ENCODE measurements at places on chromosomes 2 and 18.

DNA sequence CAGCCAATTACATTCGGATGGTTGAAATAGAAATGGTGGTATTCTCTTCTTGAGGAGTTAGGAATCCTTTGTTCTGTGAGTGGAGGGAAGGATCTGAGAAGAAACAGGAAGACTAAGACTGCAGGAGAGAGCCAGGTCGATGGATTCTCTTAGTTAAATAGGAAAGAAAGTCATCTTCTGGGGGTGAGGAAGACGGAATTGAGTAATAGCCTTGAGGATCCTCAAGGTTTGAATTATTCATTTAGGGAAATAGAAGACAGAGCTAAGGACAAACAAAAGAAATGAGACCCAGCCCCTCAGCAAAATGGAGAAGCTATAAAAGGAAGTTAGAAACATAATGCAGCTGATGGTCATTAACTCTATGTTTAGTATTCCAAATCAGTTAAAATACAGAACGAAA is 1.8 kb downstream of the LAPTM4A start:
- no peak for DNase-seq

DNA sequence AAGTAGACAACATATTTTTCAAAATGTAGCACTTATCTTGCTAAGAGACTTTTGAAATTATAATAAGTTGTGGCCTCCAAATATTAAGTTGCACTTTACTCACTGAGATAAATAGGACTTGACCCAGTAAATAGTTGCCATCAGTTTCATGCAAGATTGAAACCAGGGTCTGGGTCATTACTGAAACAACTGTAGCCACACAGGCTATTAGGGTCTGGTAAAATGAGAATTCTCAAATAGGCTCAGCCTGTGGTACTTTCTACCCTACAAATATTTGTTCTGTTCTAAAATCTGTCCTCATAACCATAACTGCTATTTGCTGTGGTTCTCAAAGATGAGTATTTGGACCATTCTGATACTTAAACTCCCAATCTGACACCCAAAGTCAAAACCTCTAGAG is 115.4 kb upstream of the STK17B start:
- no peak for DNase-seq

DNA sequence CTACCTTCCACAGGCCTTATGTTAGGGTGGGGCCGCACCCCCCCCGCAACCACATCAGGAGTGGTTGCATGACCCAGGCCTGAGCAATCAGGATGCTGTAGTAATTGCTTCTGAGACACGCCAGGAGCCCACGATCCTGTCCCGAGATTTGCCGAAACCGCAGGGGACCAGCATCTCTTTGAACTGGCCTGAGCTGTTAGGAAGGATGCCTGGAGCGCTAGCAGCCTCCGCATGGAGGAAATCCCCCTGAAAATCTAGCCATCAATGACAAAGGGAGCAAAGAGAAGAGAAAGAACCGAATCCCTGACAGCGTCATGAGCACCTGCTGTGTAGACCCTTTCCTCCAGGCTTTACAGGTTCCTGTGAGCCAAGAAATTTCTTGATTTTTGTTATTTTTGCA is 8.7 kb upstream of the TEX44 start:
- DNase-seq = no peak

GRCh38 chr2:150156415-150156814 is 331.1 kb downstream of the RND3 start:
- no peak for DNase-seq

- DNase-seq = no peak
Observed at GRCh38 chr18:10055125-10055750, 141.4 kb downstream of the VAPA start.

- DNase-seq = no peak
Observed at GRCh38 chr2:176149481-176149938, 1.8 kb upstream of the HOXD4 start.

- no peak for DNase-seq
Observed at GRCh38 chr2:27891673-27892105, 1.2 kb downstream of the BABAM2 start.

DNA sequence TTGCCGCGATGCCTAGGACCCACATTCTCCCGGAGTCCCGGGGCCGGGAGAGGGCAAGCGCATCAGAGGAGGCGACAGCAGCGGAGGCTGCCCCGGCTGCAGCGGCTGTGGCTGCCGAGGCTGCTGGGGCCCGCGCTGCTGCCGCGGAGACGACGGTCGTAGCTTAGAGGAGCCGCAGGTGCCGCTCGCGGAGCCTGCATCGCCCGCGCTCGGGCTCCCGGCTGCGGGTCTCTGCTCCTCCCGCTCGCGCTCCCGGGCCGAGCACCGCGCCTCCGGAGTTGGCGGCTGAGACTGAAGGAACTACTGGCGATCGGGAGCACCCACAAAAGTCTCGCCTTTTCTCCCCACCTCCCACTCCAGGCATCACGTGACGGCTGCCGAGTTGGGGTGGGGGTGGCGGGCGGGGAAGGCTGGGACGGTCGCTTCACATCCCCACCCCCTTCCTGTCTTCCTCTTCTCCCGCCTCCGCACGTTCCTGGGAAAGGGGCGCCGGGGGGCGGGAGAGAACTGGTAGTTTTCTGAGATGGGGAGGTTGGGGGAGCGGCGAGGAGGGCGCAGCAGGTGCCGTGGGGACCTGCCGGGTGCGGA is at the start of gene LYPD1:
Gene LYPD1 (minus strand): TSS at position 298 of the 588 bp plus-strand sequence. CDS start 273 bp downstream, at position 25.
- no peak for DNase-seq

DNA sequence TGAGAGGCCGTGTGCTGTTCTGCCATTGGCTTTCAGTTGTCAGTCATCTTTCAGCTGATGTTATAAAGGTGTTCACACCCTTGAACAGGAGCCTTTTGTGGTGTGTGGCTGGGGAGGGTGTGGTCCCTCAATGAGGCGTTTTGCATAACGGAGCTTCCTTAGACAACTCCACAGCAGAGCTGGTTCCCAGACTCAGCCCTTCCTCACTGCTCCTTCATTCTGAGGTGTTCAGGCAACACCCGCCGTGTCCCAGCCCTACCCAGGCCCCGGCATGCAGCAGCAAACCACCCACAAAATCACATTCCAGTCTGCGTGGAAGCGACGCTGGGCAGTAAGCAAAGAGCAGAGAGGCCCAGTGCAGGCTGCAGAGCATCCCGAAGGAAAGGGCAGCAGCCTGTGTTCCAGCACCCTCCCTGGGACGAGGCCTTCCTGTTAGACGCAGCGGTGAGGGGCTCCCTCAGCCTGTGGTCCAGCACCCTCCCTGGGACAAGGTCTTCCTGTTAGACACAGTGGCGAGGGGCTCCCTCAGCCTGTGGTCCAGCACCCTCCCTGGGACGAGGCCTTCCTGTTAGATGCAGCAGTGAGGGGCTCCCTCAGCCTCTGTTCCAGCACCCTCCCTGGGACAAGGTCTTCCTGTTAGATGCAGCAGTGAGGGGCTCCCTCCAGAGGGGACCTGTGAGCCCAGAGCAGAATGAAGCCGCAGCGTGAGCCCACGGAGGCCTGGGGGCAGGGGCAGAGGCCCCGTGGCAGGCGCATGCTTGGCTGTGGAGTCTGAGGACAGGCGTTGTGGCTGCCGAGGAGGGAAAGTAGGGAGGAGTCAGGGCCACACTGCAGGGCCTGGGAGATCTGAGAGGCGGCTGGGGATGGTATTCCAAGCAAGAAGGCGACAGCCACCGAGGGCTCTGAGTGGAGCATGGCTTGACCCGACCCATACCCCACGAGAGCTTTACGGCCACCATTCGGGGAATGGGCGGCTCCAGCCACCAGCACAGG is 201.8 kb upstream of the HDAC4 start:
- DNase-seq = no peak

GRCh38 chr2:2597712-2598111 is 266.6 kb upstream of the MYT1L start:
- DNase-seq = no peak

DNA sequence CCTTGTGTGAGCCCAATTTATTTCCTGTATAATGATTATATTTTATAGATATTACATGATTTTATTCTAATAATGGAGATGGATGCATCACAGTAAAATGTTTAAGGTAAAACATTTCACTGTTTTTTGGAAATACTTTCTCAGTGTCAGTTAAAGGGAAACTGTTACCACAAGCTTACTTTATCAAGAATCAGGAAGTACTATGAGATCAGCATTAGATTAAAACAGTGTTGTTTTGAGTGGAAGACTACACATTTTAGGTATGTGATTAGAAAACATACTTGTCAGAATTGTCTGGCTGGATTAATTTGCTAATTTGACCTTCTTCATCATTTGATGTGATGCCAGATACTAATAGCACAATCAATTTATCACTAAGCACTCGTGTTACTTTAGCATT is at the start of gene HRH4:
Gene HRH4 (plus strand): TSS at position 250 of the 400 bp plus-strand sequence. CDS start 92 bp downstream, at position 342.
- DNase-seq = no peak

DNA sequence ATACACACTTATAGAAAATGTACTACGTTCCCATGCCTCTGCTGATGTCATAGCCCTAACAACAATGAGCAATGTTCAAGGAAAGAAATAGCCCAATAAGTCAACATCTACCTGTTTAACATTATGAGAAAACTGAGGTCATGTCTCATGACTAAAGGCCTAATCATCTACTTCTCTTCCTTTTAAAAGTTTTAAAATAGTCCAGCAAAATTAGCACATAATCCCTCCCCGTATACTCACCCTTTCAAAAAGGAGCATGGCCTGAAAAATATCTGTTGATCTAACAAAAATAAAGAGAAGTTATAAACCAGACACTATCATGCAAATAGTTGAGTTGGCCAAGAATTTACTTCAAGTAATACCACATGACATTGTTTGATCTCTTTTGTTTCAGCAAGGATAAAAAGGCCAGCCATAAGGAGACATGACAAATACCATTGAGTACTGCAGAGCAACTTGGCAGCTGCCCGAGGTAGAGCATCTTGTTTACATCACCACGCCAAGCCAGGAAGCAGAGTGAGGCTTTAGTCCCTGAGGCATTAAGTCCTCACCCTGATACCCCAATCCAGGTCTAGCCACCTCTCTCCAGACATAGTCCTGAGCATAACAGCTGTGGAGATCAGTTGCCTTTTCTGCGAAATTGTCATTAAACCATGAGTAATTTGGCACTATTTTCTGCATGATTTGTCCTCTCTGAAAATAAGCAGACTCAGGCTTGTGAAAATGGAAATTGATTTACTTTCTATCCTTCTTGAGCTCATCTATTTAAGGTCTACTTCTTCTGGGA is 137.4 kb upstream of the ETAA1 start:
- peak; percentile 59 for DNase-seq

GRCh38 chr2:223000872-223001796 is 50.9 kb upstream of the KCNE4 start:
- DNase-seq = no peak

DNA sequence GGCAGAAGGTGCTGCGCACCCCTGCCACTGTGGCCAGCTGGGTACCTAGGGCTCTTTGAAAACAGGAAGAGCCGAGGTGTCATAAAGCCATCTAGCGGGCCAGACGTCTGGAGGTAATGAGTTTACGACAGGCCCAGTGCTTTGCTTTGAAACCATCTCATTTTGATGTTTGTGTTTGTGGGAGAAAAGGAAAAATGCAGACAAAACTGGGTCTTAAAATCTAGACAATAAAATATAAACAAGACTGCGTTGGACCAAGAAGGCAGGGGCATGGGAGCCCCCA is 3.2 kb downstream of the HOXD9 start:
- no peak for DNase-seq

DNA sequence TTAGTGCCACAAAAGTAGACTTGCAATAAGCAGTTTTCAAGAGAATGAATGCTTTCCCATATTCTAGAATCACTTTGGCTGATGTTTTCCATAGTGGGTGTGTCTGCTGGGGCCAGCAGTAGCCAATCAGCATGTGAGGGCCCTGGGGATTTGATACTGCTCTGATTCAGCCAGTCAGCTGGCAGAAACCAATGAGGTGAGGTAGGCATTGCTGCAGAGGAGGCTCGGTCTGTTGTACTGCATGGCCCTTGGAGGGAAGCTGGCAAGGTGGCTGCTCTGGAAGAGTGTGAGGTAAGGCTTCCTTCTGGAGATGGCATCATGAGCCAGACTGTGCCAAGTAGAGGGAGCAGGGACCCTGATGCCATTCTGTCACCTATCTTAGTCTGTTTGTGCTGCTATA is 22.7 kb downstream of the TMEM87B start:
- DNase-seq = no peak

- DNase-seq = no peak
Observed at GRCh38 chr18:54515149-54515548, 75.9 kb upstream of the DYNAP start.

DNA sequence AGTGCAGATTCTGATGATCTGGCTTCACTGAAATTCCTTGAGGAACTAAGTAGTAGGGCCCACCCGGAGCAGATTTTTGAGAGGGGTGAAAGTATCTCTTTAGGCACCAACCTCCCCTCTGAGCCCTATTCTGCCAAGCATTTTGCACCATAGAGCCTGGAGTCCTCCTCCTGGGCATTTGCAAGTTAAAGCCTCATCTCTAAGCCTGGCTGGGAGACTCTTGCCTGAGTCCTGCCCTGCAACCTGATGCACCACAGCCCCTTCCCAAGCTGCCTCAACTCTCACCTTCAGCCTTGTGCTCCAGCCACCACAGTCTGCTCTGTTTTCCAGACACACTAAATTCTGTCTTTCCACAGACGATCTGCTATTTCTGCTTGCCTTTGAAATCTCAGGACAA is 79.6 kb upstream of the PKDCC start:
- DNase-seq = no peak

GRCh38 chr2:133342286-133343017 is 225.8 kb downstream of the NCKAP5 start:
- no peak for DNase-seq

- DNase-seq = peak; percentile 79
Observed at GRCh38 chr2:149004836-149005235, 33.7 kb upstream of the LYPD6B start.

GRCh38 chr2:218761795-218762194 is 20.2 kb upstream of the CYP27A1 start:
- no peak for DNase-seq

DNA sequence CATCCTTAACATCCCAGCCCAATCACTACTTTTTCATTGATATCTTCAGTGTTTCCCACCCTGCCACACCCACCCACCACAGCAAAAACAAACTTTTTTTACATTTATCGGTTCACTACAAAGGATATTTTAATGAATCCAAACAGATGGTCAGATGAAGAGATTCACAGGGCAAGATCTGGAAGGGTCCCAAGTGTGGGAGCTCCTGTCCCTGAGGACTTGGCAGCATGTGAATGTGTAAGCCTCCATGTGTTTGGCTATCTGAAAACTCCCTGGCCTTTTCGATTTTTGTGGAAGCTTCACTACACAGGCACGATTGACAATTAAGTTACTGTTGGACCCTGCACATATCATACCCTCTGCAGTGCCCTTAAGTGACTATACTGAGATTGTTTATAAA is 48.1 kb upstream of the CRIM1 start:
- no peak for DNase-seq

- DNase-seq = no peak
Observed at GRCh38 chr18:52054324-52054723, 285.7 kb upstream of the DCC start.

GRCh38 chr2:172434821-172435605 is 7.6 kb downstream of the ITGA6 start:
- DNase-seq = no peak
